ENCODE measurements at places on chromosomes 2 and 18.

GRCh38 chr2:200677721-200678532 is 92.1 kb downstream of the AOX1 start:
- no peak for DNase-seq

DNA sequence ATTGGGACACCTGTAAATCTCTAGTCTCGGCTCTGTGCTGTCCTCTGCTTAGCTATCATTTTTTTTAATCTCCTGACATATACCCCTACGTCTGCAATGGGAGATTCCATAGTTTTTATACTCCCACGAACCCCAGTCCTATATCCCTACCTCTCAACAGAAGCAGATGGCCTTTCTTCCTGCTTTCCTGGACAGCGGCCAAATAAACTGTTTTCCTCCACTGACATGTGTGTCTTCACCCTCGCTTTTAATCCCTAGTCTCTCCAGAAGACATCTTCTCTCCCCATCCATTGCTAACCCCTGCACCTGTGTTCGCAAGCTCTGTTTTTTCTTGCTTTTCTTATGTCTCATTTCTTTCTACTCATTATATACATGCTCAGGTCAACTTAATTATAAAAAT is 395.4 kb downstream of the EPHA4 start:
- no peak for DNase-seq

DNA sequence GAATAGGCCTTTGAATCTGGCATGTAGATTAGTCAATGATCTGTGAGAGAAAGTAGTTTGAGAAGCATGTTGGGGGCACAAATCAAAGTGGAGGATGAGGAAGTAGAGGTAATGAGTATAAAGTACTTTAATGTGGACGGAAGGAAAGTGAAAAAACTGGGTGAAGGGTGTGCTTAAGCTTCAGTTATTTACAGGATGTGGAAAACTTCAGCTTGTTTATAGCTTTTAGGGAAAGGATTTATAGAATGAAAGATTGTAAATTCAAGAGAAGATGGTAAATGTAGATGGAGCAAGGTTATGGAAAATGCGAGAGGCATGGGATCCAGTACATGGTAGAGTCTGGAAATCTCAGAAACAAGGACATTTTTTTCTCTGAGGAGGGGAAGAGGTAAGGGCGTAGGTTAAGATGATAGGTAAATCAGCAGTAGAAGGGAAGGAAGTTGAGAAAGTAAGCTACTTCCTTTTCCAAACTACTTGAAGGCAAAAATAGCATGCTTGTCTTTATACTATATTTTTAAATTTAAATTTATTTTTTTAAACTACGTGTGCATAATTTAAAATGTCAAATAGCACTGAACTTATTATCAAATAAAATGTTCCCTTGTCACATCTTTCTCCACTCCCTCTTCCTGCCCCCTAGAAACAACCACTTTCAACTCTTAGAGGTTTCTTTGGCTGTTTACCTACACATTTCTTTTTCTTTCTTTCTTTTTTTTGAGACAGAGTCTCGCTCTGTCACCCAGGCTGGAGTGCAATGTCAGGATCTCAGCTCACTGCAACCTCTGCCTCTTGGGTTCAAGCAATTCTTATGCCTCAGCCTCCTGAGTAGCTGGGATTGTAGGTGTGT is 8.5 kb downstream of the FAM117B start:
- DNase-seq, result no peak

DNA sequence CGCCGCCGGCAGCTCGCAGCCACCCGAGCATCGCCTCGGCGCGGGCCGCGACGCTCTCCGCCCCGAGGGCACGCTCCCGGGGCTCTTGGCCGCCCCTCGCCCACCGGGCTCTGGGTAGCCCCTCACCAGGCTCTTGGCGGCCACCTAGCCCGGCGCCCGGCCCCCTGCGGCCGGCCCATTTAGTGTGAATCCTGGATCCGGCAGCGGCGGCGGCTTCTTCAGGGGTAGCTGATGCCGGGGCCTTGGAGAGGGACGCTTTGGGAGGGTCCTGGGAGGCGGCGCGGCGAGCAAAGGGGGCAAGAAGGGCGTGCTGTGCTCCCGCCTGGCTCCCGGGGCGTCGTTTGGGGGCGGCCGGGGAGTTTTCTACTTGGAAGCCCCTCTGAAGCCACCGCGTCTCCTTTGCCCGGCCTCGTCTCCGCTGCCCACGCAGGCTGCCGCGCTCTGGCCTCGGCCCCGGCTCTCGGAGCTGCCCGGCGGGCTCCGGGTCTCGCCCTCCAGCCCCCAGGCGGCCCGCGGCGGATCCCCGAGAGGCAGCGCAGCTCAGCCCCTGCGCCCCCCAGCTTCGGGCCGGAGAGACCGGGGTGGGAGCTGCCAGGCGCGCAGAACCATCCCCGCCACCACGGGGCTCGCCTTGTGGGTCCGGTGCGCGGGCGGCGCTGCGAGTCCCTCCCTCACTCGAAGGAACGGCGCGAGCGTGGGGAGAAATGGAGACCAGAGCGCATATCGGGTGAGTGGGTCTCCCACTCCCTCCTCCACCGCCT is 509 bp downstream of the PIEZO2 start:
- no peak for DNase-seq

GRCh38 chr2:187050409-187050998 is 201.5 kb upstream of the ZSWIM2 start:
- DNase-seq, result no peak

- no peak for DNase-seq
Observed at GRCh38 chr2:119279666-119280065, 56.0 kb downstream of the STEAP3 start.

DNA sequence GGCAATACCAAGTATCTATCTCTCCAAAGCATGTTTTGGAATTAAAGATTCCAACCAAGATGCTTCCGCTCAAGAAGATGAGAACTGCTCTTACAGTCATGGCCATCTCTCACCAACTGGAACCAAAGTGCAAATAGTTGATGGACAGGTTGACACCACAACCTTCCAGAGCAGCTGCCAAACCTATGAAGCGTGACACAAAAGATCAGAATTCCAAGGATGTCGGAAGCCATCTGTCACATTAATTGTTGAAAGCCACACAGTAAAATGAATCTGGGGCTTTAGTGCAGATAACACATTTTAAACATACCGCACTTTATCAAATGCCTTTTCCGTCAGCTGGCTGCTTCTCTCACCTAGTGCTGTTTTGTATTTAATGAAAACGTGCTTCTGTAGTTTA is 195.7 kb downstream of the CDH20 start:
- no peak for DNase-seq
